Renal cortical epithelial cell (primary cell): ENCODE measurements at places on chromosomes 12 and 14. TPM values are rescaled to one million over a fixed set of nuclear protein-coding genes. Genes with fewer than 3 reads are reported as not detected.

DNA sequence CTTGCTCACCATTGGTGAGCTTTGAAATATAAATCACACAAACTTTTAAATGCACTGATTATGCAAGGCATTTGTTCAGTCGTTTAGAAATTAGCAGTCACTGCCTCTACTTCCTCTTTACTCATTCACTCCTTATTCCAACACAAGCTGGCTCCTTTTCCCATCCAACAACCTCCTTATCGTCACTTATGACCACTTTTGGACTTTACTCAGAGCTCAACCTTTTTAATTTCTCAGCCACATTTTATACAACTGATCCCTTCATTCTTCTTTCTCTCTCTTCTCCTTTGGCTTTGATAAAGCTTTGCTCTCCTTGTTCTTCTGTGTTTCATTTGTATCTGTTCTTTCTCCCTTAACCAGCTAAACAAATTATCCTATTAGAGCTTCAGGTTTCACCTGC is 126.4 kb upstream of the PLEKHA5 start:
- DNase-seq: peak; percentile 46

DNA sequence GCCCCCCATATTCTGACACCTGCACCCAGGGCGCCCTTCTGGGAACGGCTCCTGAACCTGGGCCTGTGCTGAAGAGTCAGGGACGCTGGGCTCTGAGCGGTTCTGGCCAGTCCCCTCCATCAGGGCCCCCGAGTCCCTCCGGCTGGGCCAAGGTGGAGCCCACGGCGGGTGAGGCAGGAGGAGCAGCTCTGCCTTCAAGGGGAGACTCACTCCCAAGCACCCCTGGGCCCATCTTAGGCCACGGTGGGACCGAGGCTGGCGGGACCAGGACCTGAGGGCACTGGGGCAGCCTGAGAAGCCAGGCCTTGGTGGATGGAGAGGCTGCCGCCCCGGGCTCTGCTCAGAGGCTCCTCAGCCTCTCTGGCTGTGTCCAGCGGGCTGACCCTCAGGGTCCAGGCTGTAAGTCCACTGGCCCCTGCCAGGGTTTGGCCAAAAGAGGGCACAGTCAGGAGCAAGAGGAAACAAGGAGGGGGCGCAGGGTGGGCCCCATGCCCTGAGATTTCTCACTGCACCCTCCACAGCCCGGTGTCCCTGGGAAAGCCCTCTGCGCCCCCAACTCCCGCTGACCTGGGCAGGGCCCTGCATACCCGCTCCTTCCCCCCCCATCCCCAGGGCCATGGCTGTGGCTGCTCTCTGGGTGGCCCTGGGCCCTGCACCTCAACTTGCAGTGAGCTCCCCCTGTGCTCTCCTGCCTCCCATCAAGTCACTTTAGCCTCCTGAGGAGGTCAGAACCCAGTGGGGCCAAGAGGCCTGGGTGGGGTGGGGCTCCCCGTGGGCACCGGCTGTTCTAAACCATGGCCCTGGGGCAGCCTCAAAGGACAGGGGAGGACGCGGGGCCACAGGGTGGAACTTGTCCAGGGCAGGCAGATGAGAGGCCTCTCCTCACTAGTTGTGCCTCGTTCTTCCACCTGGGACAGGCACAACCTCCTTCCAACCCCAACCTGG is 266.4 kb upstream of the SFSWAP start:
- DNase-seq: no peak

RTL1 gene
- total RNA-seq: not detected in 2 replicates

- DNase-seq: no peak
Observed at GRCh38 chr14:45066667-45067066, 17.2 kb upstream of the PRPF39 start.

KRT78 gene
- not detected in 2 replicates for total RNA-seq

GRCh38 chr12:97560786-97561618 is 98.4 kb downstream of the RMST start:
- no peak for DNase-seq

- no peak for DNase-seq
Observed at GRCh38 chr14:45946251-45946650, 693.2 kb upstream of the MIS18BP1 start.

RFLNA gene
- total RNA-seq: 19.2 and 56.8 TPM in 2 replicates
